Eye (tissue), 1 donor: ENCODE measurements at places on chromosomes 5 and 9.

DNA sequence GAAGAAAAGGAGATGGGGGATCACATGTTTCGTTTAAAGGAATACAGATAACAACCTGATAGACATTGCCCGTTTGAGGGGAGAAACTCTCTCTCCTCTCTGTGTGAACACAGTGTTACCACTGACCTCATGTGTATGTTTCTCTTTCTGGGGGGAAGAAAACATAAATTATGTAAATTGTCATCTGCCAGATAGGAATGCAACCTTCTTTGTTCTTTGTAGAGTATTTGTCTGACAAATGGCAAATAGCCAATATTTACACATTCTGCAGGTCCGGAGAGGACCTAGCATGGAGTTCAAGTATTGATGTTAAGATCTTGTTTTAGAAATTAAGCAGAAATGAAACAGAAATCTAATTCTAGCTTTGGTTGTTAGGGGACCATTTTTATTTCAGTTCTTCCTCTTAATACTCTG lies 276.3 kb downstream of the SAXO1 start:
- no peak for DNase-seq

- DNase-seq: no peak
Measured at GRCh38 chr5:21152611-21153010, 1164.6 kb upstream of the CDH18 start.

DNA sequence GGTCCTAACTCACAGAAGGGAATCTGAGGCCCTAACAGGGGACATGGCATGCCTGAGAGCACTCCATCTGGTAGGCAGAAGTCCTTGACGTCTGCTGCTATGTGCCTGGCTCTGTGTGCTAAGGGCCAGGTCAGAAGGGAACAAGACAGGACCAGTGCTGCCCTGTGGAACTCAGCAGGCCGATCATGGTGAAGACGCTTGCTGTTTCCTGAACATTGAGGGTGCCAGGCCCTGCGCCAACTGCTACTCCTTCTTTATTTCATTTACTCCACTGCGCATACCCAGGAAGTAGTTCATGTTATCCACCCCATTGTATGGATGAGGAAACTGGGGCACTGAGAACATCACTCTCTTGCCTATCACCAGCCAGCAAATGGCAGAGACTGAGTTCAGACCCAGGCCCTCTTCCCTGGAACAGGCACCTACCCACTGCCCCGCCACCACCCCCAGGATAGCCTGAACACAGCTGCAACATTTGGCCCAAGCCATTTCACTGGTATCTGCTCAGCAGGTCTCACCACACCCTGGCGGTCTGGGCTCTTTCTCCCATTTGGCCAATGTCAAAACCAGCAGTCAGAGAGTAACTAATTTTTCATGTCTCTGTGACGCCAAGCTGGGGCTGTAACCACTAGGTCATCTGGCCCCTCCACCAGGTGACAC lies 24.8 kb upstream of the FOXI1 start:
- no peak for DNase-seq

DNA sequence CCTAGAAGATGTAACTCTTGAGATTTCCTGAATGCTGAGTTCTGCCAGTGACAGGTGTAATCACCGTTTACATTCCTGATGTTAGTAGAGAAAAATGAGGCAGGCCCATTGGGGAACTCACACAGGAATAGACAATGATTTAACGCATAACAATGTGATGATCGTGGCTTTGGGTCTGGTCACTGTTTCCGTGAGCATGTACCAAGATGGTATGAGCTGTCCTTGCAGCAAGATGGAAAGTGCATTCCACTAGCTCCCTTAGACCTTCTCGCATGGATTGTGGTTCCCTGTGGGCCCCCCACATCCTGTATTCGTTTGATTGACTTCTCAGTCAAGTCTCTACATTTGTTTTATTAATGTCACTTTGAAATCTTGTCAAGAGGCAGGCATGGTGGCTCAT lies 124.0 kb upstream of the DAP start:
- DNase-seq: no peak

GRCh38 chr5:143142596-143143435 lies 260.7 kb downstream of the NR3C1 start:
- DNase-seq: no peak
